HCEC 1CT (cell line): ENCODE measurements at places on chromosomes 6 and 20.

GRCh38 chr20:10654630-10655029 lies 19.2 kb downstream of the JAG1 start:
- DNase-seq, result no peak

- DNase-seq, result peak; percentile 70
These were observed 65.4 kb downstream of the ARHGAP18 start for GRCh38 chr6:129644567-129645015.

- DNase-seq, result peak; percentile 45
These were observed 3.2 kb downstream of the ACTR5 start for GRCh38 chr20:38751360-38751976.

GRCh38 chr6:123089226-123089625 lies 93.2 kb downstream of the CLVS2 start:
- no peak for DNase-seq

- DNase-seq, result peak; percentile 34
These were observed 955.2 kb upstream of the EYS start for GRCh38 chr6:66662196-66662595.

- no peak for DNase-seq
These were observed 54.2 kb upstream of the SIRPA start for GRCh38 chr20:1840817-1841553.

- no peak for DNase-seq
These were observed 247.8 kb upstream of the JAG1 start for GRCh38 chr20:10921491-10922010.

DNA sequence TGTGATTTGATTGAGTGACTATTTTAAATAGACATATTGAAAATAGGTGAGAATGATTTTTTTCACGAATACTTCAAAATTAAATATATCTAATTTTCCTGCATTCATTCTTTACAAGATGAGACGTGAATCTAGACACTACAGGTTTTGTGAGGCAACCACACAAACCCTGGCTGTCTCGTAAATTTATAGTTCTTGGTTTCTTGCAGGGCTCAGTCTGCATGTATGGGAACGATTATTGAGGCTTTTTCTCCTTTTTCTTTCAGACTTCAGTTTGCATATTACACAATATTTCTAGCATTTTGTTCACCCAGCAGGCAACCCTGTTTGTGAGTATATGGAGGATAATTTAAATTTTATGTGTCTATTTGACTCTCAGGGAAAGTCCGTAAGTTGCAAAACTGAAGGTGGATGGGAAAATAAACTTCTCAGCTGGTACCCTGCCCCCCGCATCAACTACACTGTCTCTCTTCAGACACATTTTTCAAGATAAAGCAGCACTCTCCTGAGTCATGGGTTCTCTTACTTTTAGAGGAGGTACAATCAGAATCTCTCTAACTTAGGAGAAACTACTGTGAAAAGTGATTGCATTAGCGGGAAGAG lies 1349.3 kb downstream of the GRIK2 start:
- DNase-seq, result peak; percentile 12

DNA sequence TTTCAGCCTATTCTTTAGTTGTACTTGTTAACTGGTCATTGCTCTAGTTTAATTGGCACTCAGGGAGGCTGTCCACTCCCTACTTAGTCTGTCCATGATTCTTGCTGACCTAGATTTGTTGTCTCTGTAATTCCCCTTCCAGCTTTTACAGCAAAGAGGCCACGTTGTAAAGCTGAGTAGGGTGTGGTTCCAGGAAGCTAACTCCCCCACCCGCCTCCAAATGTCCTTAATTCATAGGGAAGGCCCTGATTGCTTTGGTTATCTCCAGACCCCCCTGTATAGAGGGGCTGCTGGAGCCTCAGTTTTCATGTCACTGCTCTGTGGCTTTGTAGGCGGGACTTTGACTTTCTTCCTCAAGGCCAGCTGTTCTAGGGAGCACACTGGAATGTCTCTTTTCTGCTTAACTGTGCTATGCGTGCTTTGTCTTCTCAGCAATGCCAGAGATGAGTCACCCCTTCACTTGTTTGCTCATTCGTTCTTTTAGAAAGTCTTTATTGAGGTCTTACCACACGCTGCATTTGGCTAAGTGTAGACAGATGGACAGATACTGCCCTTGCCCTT lies 175.1 kb upstream of the JAG1 start:
- DNase-seq, result peak; percentile 85

- DNase-seq, result no peak
These were observed 24.2 kb downstream of the MDGA1 start for GRCh38 chr6:37673436-37673835.

DNA sequence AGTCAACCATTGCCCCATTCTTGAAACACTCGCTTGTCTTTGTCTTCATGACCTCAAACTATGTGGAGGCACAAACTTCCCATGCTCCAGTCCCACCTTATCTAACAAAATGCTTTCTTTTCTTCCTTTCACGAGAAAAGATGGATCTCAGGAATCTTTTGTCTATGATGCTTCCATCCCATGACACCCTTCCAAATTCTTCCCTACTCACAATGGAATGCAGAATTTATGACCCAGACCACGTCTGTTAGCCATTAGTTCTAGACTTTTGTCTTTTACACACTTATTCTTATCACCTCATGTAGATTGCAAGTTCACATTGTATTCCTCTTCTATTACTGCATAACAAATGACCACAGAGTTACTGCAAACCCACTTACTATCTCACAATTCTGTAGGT lies 24.2 kb upstream of the LAMP5 start:
- DNase-seq, result no peak

- DNase-seq, result no peak
These were observed 39.9 kb upstream of the RNF8 start for GRCh38 chr6:37313723-37314486.

DNA sequence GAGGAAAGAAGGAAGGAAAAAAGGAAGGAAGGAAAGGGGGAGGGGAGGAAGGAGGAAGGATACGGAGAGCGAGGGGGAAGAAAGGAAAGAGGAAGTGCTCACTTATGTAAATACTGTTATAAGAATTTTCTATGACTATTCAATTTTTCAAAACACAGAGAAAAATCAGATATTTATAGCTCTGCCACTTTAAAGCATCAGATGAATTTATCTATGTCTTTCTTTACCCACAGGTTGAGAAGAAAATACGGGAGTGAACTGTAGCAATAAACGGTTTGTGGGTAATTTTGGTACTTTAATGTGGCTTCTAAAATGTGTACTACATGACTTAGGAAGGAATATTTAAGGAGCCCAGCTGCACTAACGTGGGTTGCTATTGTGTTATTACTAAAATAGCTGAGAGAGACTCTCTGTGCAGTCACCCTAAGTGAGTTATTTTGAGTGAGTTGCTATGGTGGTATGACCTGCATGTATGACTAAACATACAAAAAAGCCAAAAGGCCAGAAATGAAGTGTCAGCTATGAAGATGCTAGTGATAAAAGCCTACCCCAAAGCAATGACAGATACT lies 225.5 kb downstream of the SOD2 start:
- peak; percentile 1 for DNase-seq

DNA sequence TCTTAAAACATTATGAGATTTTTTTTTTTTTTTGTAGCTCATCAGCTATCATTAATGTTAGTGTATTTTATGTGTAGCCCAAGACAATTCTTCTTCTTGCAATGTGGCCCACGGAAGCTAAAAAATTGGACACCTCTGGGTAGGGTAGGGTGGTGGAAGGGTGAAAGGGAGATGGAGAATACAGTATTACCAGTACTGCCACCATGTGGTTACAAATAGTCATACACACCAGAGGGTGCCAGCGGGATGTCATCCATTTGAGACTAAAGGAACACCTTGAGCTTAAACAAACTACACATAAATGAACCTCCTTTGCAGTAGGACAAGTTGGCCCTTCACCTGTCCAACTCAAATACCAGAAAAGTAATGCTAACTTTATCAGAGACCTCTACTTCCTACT lies 601.9 kb downstream of the HTR1B start:
- no peak for DNase-seq

DNA sequence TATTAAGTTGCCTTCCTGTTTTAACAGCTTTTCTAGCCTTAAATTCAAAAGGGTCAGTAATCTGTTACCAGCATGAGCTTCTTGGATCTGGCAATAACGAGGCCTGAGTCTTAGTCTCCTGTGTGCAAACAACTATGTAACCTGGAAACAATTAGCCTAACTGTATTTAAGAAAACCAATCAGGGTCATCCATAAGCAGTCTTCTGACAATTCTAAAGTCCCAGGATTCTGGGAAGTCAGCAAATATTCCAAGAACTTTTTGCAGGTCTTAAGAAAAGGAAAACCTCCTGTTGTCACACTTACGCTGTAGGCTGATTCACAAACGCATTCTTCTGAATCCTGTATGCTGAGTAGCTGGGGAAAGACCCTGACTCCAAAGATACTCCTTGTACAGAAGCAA lies 90.4 kb downstream of the COL12A1 start:
- DNase-seq, result no peak

DNA sequence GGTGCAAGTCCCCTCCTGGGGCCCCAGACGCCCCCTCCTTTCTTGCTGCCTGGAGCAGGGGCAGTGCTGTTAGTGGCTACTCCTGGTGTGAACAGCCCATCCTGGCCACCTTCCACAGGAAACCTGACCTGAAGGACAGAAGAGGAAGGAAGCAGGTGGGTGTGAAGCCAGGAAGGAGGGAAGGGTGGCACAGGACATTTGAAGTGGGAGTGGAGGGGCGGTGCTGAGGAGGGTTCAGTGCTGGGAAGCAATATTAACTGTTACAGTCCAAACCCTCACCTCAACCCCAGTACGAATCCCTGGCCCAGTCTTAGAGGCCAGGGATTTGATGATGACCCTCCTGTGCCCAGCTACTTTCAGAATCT lies 766 bp downstream of the PRICKLE4 start:
- no peak for DNase-seq

- DNase-seq, result peak; percentile 70
These were observed 734 bp downstream of the TPBG start for GRCh38 chr6:82364087-82365015.

GRCh38 chr6:24214984-24215383 lies 89.0 kb downstream of the NRSN1 start:
- DNase-seq, result no peak

GRCh38 chr6:21478411-21478810 lies 115.1 kb upstream of the SOX4 start:
- DNase-seq, result no peak

- DNase-seq, result peak; percentile 96
These were observed 79.9 kb downstream of the ATXN1 start for GRCh38 chr6:16681260-16681873.

- peak; percentile 59 for DNase-seq
These were observed 80.5 kb downstream of the SMPDL3A start for GRCh38 chr6:122869437-122870024.

DNA sequence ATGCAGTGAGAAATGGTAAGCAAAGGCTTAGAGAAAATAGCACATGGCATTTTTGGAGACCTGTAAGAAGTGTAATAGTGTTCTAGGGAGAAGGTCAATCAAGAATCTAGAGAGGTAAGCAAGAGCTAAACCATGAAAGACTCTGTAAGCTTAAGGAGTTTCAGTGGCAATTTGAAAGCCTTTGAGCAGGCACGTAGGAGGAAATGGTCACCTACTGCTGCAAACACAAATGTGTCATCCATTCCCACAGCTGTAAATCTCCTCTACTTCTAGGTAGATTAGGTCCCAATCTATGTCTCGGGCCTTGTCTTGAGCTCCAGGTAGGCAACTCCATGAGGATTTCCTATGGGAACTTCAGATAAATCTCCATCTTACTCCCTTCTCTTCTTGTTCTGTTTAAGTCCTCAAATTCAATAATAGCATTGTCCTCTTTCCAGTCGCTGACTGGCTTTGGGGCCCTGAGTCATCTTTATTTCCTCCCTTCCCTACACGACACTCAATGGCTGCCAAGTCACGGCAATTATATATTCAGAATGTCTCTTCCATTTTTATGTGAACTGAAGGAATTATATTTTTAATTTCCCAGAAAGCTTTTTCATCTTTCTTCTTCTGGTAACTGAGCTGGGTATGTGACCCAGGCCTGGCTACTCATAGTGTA lies 24.2 kb upstream of the PAQR8 start:
- no peak for DNase-seq

- peak; percentile 39 for DNase-seq
These were observed 12.7 kb upstream of the PRELID3B start for GRCh38 chr20:59055302-59055701.

- DNase-seq, result peak; percentile 66
These were observed 43.7 kb downstream of the NINL start for GRCh38 chr20:25541676-25542075.

DNA sequence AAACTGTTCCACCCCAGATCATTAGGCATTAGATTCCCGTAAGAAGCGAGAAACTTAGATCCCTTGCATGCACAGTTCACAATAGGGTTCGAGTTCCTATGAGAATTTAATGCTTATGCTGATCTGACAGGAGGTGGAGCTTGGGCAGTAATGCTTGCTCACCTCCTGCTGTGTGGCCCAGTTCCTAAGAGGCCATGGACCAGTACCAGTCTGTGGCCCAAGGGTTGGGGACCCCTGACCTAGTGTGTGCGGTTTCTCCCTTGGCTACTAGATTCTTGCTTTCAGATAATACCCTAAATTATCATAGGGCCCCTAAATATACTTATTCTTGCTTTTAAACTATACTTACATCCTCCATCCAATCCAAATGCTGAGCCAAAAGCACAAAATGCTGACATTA lies 1.9 kb upstream of the GPSM3 start:
- no peak for DNase-seq

- DNase-seq, result no peak
These were observed 57.4 kb upstream of the TTPAL start for GRCh38 chr20:44418069-44418905.

DNA sequence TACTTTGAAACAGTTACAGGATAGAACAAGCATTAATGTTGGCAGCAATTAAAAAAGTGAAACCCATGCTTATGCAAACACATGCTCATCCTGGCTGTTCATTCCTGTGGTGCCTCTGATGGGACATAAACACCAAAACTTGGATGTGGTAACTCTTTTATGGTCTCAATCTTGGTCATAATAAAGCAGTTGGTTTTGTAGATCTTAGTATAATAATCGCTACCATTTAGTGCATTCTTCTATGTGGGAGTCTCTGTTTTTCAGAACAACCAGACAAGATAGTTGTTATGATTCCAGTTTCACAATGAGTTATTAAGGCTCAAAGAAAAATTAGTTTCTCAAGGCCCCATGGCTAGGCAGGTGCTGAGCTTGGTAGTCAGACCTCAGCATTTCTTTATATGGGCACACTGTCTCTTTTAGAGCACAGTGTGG lies 184.0 kb downstream of the UTRN start:
- DNase-seq, result no peak
